ENCODE measurements at places on chromosomes 4 and X.

DNA sequence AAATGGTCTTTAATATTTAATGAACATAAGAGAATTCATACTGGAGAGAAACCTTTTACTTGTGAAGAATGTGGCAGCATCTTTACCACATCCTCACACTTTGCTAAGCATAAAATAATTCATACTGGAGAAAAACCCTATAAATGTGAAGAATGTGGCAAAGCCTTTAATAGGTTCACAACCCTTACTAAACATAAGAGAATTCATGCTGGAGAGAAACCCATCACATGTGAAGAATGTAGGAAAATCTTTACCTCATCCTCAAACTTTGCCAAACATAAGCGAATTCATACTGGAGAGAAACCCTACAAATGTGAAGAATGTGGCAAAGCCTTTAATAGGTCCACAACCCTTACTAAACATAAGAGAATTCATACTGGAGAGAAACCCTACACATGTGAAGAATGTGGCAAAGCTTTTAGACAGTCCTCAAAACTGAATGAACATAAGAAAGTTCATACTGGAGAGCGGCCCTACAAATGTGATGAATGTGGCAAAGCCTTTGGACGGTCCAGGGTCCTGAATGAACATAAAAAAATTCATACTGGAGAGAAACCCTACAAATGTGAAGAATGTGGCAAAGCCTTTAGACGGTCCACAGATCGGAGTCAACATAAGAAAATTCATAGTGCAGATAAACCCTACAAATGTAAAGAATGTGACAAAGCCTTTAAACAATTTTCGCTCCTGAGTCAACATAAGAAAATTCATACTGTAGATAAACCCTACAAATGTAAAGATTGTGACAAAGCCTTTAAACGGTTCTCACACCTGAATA is 35.6 kb downstream of the ZNF141 start:
- no peak for DNase-seq

GRCh38 chrX:73758250-73758649 is 195.3 kb downstream of the CHIC1 start:
- no peak for DNase-seq

DNA sequence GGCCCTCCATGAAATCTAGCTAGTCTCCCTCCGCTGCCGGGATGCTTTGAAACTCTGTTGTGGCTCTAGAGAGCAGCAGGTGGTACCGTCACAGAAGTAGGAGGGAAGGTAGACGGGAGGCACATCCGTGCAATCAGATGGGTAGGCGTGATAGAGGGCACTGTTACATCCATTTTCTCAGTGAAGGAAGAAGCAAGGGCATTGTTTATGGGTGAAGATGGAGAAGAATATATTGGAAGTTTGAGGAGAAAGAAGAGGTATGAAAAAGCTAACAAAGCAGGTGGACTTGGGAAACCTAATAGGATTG is 1.3 kb downstream of the ANAPC4 start:
- no peak for DNase-seq

DNA sequence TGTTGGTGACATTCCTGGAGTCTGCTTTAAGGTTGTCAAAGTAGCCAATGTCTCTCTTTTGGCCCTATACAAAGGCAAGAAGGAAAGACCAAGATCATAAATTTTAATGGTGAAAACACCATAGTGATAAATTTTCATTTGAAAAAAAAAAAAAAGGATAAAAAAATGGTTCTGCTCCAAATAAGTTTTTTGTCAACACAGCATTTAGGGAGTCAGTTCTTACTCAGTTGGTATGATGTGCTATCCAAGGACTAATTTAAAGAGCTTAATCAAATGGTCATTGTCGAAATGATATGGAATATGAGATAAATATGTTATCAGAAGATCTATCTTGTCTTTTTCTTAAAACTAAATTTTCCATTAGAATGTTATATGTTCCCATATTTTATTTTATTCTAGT is 83.9 kb downstream of the PCDH18 start:
- DNase-seq, result no peak

DNA sequence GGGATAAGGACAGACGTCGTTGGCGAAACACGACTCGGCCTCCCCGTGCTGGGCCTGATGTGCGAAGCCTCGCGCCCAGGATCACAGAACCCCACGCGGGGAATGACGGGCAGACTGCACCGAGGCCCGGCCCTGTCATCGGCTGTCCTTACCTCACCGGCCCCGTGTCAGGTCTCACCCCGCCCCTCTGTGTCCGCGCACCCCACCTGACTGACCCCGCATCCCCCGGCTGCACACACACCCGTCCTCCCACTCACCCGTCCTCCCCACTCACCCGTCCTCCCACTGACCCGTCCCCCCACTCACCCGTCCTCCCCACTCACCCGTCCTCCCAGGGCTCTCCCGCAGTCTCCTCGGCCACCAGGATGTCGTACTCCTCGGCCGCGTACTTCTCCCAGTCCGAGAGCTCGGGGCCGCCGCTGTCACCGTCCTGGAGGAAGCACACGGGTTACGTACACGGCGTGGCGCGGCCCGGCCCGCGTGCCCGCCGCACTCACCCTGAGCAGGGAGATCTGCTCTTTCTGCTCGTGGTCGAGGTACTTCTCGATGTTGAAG is 19.8 kb upstream of the GTPBP6 start:
- no peak for DNase-seq

- no peak for DNase-seq
These were observed 723 bp downstream of the WDFY3 start for GRCh38 chr4:84965553-84966381.

DNA sequence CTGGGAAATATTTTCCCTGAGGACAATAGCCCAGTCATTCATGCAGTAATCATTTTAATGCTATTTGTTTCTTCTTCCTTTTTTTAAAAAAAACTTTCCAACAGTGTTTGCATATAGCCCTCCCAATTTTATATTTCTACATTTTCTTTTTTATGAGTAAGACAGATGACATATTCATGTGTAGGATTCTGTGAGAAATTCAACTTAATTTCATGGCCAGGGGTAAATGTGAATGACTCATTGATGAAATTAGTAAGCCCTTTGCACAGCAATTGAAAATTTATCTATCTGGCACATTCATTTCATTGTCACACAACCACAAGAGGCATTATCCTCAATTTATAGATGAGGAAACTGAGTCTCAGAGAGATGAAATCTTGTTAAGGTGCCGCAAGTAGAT is 13.7 kb upstream of the SMIM20 start:
- no peak for DNase-seq

DNA sequence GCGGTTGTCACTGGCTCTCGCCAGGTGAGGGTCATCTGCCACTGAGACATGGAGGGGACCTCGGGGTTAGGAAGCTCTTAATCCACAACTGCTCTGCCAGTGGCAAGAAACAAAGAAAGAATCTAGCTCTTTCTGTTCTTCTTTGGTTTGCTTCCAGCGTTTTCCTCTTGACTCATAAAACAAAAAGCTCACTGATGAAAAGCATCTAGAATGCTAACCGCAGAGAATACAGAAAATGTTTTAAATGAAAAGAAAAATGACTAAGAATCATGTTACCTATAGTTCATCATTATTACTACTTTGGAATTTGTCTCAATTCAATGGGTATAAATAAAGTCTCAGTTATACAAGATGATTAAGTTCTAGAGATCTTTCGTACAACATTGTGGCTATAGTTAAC is 274.8 kb upstream of the TENM3 start:
- DNase-seq, result no peak

- no peak for DNase-seq
These were observed 77.9 kb downstream of the CEP135 start for GRCh38 chr4:56026596-56026995.

- DNase-seq, result no peak
These were observed 15.0 kb downstream of the ABLIM2 start for GRCh38 chr4:8143392-8144140.

- DNase-seq, result peak; percentile 40
These were observed 6.0 kb downstream of the EREG start for GRCh38 chr4:74370912-74371311.

DNA sequence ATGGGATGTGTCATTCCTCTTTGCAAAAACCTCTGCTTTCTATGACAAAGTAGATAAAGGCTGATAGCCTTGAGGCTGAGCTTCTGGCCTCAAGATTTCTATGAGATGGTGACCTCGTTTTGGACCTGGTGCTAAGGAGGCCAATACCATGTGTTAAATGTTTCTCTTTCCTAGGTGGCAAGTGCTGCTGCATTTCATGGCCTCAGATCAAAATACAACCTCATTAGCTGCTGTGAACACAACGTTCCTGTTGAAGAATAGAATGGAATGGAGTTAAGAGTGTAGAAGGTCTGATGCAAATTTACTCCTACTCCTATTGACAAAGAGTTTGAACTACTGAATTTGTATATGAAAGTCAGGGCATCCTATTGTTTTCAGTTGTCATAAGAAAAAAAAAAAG is 112.0 kb downstream of the C4orf51 start:
- DNase-seq, result no peak

DNA sequence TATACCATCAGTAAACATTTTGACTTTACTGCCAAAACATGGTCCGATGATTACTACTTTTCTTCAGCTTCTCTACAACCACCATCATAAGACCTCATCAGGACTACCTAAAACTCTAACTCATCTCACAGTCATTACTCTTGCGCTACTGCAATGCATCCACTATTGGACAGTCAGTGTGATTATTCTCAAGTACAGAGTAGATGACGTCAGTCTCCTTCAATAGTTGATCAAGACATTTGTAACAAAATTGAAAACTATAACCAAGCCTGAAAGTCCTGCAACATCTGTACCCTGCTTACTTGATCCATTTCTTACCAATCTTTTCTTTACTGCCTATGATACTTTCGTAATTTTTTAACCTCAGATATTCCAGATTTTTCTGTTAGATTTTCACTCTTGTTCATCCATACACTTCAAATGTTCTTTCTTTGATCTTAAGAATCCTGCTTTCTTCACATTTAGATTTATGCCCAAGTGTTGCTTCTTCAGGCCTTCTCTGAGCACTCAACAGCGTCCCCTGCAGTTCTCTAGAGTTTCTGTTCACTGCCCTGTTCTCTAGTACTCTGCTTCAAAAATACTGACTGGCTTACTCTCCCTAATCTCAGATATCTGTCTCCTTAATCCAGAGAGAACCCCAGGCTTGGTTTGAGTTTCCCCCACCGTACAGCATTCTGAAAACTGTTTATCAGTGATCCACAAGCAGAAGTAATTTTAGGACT is 1517.6 kb downstream of the STIM2 start:
- no peak for DNase-seq

- no peak for DNase-seq
These were observed 700.5 kb upstream of the AGA start for GRCh38 chr4:178142724-178143123.

DNA sequence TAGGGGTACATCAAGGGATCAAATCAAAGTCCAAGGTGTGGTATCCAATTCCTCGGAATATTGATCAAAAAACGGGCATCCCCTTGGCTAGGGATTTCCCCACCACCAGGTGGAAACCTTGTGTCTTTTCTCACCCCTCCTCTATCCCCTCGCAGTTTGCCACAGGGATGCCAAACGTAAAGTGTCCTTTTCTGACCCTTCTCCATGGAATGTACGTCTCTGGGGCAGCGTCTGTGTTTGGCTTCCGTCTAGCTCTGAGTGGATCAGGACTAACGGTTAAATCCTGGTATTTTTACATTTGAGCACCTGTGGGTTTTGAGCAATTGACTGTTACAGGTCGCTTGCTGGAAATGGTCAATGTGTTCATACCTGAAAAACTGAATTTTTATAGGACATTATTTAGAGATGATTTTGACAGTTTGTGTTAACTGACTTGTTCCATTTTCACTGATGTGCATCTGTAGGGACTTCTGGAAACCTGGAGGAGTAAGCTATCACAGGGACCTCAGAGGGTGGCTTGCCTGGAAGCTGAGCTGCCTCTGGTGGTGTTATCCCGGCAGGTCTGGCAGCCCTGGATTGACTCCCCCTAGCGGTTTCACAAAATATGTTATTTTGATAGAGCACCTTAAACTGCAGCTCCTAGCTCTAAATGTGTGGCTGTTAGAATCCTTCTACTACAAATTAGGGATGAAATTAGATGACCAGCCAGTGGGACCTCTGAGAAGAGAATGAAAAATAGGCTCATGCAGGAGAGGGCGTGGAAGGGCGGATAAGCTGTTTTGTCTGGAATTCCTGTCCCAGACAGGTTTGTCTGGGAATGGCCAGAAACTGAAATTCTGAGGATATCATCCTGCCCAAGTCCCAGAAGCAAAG is 8.8 kb upstream of the MGST2 start:
- DNase-seq, result peak; percentile 54

DNA sequence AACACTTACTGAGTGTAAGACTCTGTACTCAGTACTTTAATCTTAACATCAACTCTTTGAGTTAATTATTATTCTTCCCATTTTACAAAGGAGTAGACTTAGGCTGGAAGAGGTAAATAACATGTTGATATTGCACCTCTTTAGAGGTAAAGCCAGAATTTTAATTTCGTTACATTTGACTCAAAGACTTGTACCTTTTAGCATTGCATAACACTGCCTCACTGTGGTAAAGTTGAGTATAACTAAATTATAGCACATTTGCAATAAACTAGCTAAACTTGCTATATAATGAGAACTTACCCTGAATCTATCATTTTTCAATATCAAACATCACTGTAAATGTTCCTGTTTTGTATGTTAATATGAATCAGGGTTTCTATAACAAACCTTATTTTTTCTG is 218.5 kb downstream of the PRR32 start:
- DNase-seq, result no peak

GRCh38 chrX:38898261-38898660 is 97.0 kb downstream of the MID1IP1 start:
- DNase-seq, result no peak

GRCh38 chrX:108740299-108740774 is 4.0 kb upstream of the IRS4 start:
- no peak for DNase-seq

DNA sequence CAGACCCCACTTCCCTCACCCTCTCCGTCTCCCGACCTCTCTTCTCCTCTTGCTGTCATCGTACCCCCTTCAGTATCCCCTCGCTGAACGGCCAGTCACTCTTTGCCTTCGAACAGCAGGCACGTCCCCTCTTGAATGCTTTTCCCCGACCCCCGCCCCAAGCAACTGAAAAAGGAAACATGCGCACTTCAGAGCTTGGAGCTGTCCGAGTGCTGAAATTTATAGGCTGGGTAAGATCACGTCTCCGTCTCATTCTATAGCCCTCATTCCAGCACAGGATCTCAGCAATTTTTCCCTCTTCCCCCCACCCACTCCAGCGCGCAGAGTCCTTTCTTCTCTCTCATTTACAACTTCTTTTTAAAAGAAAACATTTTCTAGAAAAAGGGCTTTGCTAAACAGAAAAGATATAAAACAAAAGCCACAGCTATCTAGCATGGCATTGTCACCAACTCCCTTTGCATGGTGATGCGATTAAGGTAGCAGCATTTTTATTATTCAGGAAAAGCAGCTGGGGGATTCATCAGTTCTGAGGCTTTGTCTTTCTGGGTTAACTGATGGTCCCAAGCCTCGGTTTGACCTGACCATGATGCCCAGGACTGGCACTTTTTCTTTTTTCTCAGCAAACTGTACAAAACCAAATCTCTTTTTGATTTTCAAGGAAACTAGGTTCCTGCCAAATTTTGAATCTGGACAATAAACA is at the start of gene GLRA2:
GLRA2 (plus strand) TSS at position 247 of the 700 bp plus-strand sequence. CDS start 522 bp downstream, outside the sequence.
- no peak for DNase-seq

DNA sequence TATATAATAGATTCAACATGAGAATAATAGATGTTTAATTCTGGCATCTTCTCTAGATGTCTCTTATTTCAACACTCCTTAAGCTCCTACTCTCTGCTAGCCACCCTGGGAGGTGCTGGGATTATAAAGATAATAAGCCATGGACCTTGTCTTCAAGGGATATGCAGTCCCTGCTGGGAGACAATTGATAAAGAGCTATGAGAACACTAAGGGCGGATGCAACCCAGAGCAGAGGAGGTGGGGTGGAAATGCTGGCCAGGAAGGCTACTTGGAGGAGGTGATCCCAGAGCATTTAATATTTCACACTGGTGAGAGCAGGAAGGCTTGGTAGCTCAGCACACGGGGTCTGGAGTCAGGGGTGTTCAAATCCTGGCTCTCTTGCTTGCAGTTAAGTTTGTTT is 18.3 kb upstream of the PGRMC2 start:
- DNase-seq, result no peak

All from CD4-positive, alpha-beta T cell treated with Interleukin-1 beta for 1 hour (primary cell).